ENCODE measurements at places on chromosomes 13 and 19.

- peak; percentile 29 for DNase-seq
These were observed 506.7 kb upstream of the PCDH9 start for GRCh38 chr13:67736646-67737420.

DNA sequence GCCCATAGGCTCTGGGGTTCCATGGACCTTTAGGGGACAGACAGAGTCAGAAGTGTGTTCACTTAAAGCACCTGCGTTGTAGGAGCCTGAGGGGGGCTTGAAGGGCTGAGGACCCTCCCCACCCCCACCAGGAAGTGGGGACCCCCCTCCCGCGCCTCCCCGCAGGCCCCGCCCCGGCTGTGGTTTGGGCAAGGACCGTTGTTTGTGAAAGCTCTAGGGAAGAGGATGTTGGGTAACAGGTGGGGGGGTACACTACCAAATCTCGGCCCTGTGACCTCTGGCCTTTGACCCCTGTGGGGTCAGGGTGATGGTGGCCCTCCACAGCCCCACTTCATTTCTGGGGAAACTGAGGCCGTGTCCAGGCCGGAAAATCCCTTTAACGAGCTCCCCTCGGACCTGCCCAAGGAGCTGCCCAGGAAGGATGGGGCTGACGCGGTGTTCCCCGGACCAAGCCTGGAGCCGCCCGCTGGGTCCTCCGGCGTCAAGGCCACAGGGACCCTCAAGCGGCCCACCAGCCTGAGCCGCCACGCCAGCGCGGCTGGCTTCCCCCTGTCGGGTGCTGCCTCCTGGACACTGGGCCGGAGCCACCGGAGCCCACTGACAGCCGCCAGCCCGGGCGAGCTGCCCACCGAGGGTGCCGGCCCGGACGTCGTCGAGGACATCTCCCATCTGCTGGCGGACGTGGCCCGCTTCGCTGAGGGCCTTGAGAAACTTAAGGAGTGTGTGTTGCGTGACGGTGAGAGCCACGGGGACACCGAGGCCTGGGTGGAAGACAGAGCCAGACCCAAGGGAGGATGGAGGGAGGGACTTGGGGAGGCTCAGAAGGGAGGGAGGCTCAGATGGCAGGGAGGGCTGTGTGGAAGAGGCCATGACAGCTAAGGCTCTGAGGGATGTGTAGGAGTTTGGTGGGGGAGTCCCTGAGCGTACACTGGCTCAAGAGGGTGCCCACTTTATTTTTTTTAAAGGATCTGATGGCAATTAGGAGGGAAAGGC lies 1.3 kb downstream of the ARHGAP45 start:
- DNase-seq = no peak

DNA sequence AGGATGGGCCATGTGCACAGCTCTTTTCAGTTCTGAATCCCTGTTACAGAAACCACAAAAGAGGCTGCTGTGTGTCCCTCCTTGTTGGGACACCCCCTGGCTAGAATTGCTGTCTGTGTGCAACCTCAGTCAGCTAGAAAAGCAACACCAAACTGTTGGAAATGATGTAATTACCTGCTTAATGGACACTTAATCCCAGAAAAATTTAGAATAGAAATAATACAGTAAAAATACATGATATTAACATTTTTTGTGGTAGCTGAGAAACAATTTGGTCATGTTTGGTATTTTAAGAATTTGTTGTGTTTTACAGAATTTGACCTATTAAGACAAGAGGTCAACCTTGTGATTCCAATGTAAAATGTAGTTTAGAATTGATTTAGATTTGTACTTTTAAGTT lies 46.8 kb downstream of the FAM124A start:
- no peak for DNase-seq

- DNase-seq = no peak
These were observed 104.4 kb upstream of the LSM14A start for GRCh38 chr19:34067861-34068271.

GRCh38 chr19:16143399-16144215 lies at the start of gene HSH2D:
Gene HSH2D, plus strand, starts transcription at chr19:16143685. Its CDS starts 5,066 bp downstream, at chr19:16148751.
- no peak for DNase-seq

DNA sequence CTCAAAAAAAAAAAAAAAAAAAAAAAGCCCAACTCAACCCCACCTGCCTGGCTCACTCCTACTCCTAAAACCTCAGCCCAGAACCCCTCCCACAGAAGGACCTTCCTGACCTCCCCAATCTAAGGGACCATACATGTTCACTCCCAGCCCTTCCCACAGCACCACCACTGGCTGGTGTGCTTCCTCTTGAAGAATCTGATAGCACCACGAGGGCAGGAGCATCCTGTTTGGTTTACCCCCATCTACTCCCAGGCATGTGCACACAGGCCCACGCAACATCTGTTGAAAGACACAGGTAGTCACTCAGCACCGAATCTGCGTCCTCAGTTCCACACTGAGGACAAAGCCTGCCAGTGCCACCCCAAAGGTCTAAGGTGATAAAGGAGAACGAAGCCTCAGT lies 8.2 kb downstream of the LATS2 start:
- DNase-seq = no peak

- DNase-seq = no peak
These were observed 21.1 kb upstream of the CCDC97 start for GRCh38 chr19:41288673-41289530.

DNA sequence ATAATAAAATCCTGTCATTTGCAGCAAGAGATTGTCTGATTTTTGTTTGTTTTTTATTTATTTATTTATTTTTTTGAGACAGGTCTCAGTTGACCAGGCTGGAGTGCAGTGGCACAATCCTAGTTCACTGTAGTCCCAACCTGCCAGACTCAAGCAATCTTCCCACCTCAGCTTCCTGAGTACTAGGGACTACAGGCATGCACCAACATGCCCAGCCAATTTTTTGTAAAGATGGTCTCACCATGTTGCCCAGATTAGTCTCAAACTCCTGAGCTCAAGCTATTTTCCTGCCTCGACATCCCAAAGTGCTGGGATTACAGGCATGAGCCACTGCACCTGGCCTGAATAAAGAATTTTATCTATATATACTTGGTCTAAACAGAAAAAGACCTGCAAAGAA lies 17.6 kb downstream of the ZNF233 start:
- DNase-seq = no peak

DNA sequence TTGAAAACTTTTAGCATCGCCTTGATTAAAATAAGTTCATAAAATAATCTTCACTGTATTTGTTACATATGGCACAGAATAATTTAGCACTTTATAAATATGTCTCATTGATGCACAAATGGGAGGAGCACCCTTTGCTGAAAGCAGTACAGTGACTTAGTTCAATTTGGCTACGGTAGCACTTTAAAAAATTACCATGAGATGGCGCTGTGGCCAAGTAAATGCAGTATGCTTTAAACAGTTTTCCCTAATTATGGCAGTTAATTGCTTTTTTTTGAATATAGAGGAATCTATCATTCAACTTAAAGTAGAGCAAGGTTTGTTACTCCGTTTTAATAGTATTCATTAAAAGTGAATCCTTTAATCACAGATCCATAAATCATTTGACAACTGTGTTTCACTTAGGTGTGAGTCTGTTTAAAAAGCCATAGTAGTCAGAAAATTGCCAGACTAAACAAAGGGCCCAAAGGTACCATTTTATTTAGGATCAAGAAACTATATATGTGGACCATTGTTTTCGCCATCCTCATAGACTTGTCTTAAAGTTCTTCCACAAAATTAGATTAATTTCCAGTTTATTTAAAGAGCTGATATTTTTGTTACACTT lies 34.7 kb upstream of the ESD start:
- peak; percentile 50 for DNase-seq
